Activated naive CD4-positive, alpha-beta T cell (primary cell): ENCODE measurements at places on chromosomes 16 and 17.

DNA sequence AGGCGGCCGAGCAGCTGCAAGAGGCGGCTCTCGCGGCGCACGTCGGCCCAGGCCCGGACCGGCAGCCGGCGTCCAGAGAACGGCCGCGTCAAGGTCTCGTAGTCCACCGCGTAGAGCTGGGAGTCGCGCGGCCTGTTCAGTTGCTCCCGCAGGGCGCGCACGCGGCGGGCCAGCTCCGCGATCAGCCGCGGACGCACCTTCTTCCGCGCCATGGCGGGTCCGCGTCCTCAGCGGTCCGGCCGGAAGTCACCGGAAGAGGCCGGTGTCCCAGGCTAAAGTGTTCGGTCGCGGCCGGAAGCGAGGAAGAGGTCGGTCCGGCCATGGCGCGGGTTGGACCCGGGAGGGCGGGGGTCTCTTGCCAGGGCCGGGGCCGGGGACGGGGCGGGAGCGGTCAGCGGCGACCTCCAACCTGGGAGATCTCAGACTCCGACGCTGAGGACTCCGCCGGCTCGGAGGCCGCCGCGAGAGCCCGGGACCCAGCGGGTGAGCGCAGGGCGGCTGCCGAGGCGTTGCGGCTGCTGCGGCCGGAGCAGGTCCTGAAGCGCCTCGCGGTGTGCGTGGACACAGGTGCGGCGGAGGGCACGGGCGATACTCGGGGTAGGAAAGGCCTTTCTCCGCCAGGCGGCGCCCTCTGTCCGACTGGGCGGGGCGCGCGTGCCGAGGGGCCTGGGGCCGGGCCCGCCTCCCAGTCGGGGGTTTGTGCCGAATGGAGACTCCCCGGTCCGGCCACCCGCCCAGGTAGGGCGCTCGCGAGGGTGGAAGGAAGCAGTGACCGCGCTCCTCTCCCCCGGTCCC is at the start of gene MRPS34:
Gene MRPS34, minus strand, starts transcription at position 227 of the 795 bp plus-strand sequence. Its CDS starts 15 bp downstream, at position 212.
- DNase-seq = peak; percentile 51

GRCh38 chr17:11608396-11608795 is 10.1 kb downstream of the DNAH9 start:
- no peak for DNase-seq

DNA sequence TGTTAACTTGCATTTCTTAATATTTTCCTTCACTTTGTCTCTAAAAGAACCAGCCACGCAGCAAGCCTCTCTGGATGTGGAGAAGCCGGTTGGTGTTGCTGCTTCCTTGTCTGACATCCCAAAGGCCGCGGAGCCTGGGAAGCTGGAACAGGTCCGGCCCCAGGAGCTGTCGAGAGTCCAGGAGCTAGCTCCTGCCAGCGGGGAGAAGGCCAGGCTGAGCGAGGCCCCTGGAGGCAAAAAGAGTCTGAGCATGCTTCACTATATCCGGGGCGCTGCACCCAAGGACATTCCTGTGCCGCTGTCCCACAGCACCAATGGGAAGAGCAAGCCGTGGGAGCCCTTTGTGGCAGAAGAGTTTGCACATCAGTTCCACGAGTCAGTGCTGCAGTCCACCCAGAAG is 22.8 kb downstream of the GINS2 start:
- no peak for DNase-seq

- no peak for DNase-seq
Measured at GRCh38 chr17:27951872-27952271, 58.7 kb upstream of the LYRM9 start.

DNA sequence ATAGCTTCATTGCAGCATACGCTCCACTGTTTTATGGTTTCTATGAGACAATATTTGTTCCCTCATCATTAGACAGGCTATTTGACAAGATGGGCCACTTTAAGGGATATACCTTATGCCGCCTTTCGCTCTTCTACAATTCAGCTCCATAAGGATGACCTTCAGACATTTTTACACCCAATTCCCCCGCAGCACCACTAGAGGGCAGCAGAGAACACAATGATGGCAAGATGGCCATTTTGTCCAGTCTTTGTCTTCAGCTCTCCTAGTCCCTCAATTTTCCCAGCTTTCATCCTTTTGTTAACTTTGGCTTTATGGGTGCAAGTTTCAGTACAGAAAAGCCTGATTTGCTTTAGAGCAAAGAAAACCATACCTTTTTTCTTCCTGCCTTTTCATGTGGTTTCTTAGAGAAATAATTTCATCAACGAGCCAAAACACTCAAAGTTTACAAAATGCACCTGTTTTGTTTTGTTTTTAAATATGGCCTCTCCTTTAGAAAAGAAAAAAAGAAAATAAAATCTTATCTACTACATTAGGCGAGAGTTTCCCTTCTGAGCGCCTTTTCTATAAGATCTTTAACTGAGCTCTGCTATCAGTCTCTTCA is 355.3 kb downstream of the TOX3 start:
- no peak for DNase-seq

- no peak for DNase-seq
Measured at GRCh38 chr16:35570946-35571345, 2111.5 kb downstream of the TP53TG3F start.

DNA sequence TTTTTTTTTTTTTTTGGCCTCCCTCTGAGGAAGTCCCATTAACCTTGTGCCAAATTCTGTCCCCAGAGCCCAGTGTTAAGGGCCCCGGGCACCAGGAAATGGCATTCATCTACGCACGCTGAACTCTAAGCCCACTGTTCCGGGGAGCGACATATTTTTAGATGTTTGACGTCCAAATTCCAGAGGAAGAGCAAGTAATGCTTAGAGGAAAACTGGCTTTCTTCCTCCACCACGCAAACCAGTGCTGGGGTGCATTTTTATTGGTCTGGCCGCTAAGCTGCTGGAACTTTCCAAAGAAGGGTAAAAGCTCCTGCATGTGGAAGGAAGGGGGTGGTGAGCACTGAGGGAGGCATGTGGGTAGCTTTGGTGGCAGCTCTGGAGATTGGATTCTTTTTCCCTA is 8.3 kb downstream of the WFDC1 start:
- DNase-seq = no peak

GRCh38 chr16:67248401-67249177 is at the start of gene SLC9A5:
Gene SLC9A5 (plus strand): TSS chr16:67248979. CDS start chr16:67249015, 36 bp downstream.
- no peak for DNase-seq

DNA sequence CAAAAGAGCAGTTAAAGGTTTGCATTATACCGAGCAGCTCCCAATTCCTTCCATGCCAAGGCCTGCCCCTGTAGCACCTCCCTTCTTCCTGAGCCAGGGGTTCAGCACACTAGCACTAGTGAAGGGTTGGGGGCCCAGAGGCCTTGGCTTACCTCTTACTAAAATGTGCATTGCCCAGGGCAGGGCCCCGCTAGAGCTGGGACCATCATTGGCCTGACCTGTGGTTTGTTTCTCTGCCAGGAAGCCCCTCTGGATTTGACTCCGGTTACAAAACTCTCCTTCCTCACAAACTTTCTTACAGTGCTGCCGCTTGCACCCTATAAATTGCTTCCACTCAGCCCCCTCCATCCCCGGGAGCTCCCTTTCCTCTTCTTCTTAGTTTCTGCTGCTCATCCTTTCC is 33.8 kb downstream of the MPRIP start:
- no peak for DNase-seq

- DNase-seq = no peak
Measured at GRCh38 chr17:38663125-38663751, 11.5 kb downstream of the EPOP start.

DNA sequence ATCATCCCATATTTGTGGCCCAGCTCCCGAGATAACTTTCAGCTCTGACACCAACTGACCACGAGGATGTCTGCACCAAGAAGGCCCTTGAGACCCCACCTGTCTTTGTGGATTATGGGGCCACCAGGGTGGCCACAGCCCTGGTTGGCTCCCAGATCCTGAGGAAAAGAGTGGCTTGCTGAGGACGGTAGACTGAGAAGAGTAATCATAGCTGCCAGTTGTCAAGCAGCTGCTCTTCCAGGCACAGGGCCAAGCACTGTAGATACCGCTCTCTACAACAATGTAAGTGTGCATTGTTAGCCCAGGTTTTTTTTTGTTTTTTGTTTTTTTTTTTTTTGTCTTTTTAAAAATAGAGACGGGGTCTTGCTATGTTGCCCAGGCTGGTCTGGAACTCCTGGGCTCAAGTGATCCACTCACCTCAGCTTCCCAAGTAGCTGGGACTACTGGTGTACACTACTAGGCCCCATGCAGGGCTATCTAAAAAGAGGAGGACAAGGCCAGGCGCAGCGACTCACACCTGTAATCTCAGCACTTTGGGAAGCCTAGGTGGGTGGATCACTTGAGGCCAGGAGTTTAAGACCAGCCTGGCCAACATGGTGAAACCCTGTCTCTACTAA is 9.6 kb downstream of the ZNF205 start:
- DNase-seq = no peak

DNA sequence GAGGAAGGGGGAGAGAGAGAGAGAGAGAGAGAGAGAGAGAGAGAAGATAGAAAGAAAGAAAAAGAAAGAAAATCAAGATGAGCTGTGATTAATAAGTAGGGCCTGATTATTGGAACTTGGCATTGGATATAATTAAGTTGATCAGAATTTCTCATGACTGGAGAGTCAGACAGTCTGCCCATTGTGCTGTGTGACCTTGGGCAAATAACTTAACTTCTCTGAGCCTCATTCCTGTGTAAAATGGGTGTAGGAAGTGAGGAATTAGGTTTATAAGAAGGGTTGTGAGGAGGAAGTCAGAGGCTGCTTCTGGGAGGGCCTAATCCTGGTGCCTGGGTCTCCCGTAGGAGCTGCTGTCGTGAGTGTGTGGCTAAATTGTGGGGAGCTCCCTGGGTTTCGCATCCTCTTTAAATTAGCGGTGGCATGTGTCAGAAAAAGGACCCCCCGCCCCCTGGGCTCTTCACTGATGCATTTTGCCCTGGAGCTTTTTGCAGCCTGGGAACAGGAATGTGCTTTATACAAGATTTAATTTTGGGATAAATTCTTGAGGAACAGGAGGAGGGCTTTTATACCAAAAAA is 76.0 kb downstream of the CMIP start:
- DNase-seq = no peak

GRCh38 chr16:30395155-30395991 is at the start of gene ZNF48:
Gene ZNF48 (plus strand): TSS chr16:30395420. CDS start chr16:30395795, 375 bp downstream.
- no peak for DNase-seq

DNA sequence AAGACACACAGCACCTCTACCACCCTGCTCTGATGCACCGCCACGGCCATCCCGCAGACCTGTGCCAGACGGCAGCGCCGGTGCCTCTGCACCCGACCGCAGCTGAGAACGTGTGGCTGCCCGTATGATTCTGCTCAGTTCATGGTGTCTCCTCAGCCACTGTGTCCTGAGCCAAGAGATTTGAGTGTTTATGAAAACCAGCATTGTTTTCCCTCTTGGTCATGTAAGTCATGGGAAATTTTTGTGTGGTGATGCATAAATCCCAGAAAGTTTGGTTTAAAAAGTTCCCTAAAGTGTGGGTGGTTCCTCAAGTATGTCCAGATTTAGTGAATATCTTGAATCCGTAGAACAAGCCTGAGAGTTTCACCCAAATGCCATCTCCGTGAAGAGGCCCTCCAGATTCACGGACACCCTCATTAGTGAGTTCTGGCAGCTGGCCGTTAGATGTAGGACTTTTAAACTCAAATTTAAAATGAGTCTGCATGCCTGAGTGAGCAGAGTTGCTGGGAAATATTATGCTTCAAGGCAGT is 57.6 kb downstream of the CDRT4 start:
- no peak for DNase-seq

- DNase-seq = no peak
Measured at GRCh38 chr16:19406891-19407491, 10.7 kb upstream of the TMC5 start.

GRCh38 chr16:26787924-26788323 is 278.8 kb upstream of the C16orf82 start:
- no peak for DNase-seq
